ENCODE measurements at places on chromosomes 2 and 18. TPM values are rescaled to one million over a fixed set of nuclear protein-coding genes. Genes with fewer than 3 reads are reported as not detected.

DNA sequence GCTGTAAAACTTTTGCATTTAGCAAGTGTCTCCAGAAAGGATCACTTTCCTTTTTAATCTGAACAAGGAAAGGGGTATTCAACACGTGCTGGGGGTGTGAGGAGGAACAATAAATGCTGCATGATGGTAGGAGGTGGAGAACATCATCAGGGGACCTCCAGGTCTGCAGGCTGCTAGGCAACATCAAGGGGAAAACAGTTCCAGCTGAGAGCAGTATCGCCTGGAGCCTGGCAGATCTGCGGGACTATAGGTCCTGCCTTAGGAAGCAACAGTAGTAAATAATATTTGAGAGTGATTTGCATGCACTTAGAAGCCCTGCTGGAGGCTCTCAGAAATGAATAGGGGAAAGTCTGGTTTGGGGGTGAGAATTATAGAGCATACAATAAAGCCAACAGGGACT, 175.6 kb downstream of the SUCLG1 start:
- DNase-seq = no peak

DNA sequence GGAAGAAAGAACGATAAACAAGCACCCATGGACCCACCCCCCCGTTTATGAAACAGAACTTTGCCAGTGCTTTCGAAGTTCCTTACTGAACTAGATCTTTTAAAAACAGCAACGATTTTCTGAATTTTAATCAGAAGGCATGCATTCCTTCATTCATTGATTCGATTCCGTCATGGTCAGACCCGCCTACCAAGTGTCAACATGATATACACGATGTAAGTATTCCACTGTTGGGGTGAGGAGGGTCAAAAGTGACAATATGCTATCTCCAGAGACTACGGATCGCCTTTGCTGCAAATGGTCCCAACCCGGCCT, 316 bp upstream of the FMNL2 start:
- no peak for DNase-seq

DNA sequence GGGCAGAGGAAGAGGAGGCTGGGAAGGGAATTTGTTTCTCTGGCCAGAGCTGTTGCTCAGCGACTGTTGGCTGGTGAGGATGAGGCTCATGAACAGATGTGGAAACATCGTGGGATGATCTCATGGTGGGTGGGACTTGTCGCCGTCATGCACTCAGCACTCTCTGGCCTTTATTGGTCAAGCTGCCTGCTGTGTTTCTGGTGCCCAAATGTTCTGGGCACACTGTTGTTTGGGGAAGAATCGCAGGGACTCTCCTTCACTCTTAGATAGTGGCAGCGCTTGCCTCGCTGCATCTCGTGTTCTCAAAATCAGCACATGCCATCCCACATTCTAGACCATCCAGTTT, 145.6 kb downstream of the AGAP1 start:
- no peak for DNase-seq

- DNase-seq = no peak
Measured at GRCh38 chr2:126655500-126656430, at the start of gene GYPC. Gene GYPC, plus strand, starts transcription at chr2:126656158. Its CDS starts 106 bp downstream, at chr2:126656264.

DNA sequence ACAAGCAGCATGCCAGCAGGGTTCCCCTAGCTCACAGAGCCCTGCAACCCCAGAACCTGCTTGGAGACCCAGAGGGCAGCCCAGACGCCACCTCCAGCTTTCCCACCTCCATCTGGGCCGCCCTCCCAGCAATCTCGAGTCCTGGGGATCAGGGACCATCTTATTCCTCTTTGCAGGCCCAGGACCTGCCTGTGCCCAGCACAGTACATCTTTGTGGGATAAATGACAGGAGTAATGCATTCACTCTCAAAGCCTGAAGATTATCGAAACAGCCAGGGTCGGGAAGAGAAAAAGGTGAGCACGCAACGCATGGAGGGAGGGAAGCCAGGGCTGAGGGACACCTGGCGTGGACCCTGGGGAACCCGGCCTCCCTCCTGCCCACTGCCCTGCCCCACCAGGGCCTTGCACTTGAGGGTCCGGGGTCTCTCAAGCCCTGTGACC, 144.1 kb downstream of the NDUFA10 start:
- DNase-seq = no peak

DNA sequence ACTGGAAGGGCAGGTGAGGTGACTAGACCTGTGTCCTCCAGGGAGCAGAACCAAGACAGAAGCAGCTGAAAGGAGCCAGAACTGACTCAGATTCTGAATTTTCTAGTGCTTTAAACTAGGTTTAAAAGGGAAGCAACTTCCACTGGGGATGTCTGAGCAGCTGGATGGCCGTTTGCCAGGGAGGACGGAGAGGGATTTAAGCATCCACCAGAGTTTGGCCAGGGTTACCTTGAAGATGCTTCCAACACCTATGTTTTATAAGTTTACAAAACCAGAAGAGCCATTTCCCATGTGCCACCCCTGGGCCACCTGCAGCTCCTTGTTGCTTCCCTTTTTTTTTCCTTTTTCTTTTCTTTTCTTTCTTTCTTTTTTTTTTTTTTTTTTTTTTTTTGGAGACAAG, 48.6 kb upstream of the RBM44 start:
- DNase-seq = no peak

- no peak for DNase-seq
Measured at GRCh38 chr2:112831513-112831845, 5.1 kb downstream of the IL1B start.

- no peak for DNase-seq
Measured at GRCh38 chr2:67165523-67165990, 231.6 kb upstream of the ETAA1 start.

- DNase-seq = no peak
Measured at GRCh38 chr18:11923450-11923849, 15.3 kb upstream of the MPPE1 start.

DNA sequence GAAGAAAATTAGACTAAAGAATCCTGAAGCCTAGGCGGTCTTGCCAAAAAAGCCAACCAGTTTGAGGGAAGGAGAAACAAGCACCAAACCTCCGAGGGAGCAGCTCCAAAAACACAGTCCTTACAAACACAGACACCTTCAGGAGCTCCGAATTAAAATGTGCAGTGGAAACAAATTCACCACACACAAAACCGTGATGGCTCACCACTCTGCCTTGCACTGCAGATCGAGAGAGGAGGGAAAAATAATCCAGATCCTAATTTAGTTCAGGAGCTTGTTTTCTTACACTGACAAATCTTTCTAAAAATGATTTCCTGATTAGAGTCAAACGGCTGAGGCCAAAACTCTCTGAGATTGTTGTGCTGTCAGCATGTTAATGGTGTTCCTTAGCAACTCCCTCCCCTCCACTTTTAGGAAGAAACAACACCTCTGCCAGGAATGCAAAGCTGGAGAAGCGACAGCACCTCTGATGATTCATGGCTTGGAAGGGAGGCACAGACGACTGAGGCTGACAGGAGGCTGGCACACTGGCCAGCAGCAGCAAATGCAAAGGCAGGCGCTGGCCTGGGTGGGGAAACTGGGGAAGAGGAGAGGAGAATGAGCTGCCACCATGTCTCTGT, 249.4 kb upstream of the KLHL29 start:
- peak; percentile 6 for DNase-seq

Gene FOXD4L1
- not detected for total RNA-seq

Gene RIT2
- total RNA-seq = not detected

Gene BOLL
- total RNA-seq = not detected

Gene HMSD
- not detected for total RNA-seq

Gene DCDC2C
- not detected for total RNA-seq

Gene REG3A
- not detected for total RNA-seq

Gene THADA
- 35.9 TPM for total RNA-seq

Gene PTPRN
- total RNA-seq = 0.71 TPM
